Regular cardiac myocyte (primary cell): ENCODE measurements at places on chromosomes 5 and 9. TPM values are rescaled to one million over a fixed set of nuclear protein-coding genes. Genes with fewer than 3 reads are reported as not detected.

FBXW2 gene
- total RNA-seq: 33.3 and 37.6 TPM in 2 replicates

PRDM9 gene
- not detected in 2 replicates for total RNA-seq

SPINK13 gene
- total RNA-seq: not detected in 2 replicates

DEPDC1B gene
- 1.1 and 13.6 TPM in 2 replicates for total RNA-seq

KCNN2 gene
- not detected in 2 replicates for total RNA-seq

BTNL3 gene
- not detected in 2 replicates for total RNA-seq

ADAMTS16 gene
- total RNA-seq: under 0.01 TPM in 1 of 2 replicates, not detected in the other

CDX1 gene
- 0.38 and 0.56 TPM in 2 replicates for total RNA-seq

INSL6 gene
- total RNA-seq: not detected in 2 replicates

DMGDH gene
- total RNA-seq: 0.58 and 3.7 TPM in 2 replicates

GARIN3 gene
- total RNA-seq: not detected in 2 replicates

MCIDAS gene
- not detected in 2 replicates for total RNA-seq

PPP3R2 gene
- total RNA-seq: not detected in 2 replicates

NOXA1 gene
- 0.28 TPM in 1 of 2 replicates, not detected in the other for total RNA-seq

POC5 gene
- 12.8 and 22.8 TPM in 2 replicates for total RNA-seq

TLN1 gene
- 342 and 359 TPM in 2 replicates for total RNA-seq

FAT2 gene
- under 0.01 TPM in 2 replicates for total RNA-seq

CTXN3 gene
- not detected in 2 replicates for total RNA-seq

PAEP gene
- total RNA-seq: not detected in 2 replicates

GFI1B gene
- not detected in 2 replicates for total RNA-seq

ANKRD34B gene
- not detected in 2 replicates for total RNA-seq

CNTFR gene
- total RNA-seq: not detected in 2 replicates

PCDHA12 gene
- total RNA-seq: 0.28 TPM in 1 of 2 replicates, not detected in the other
